ENCODE measurements at places on chromosomes 16 and 17. TPM values are rescaled to one million over a fixed set of nuclear protein-coding genes. Genes with fewer than 3 reads are reported as not detected.

Gene NAGS
- total RNA-seq: 0.82 TPM

Gene MYOCD
- total RNA-seq: 0.71 TPM

Gene FASN
- 142 TPM for total RNA-seq

Gene CCR7
- total RNA-seq: 0.84 TPM

Gene PRSS22
- total RNA-seq: 0.84 TPM

Gene KREMEN2
- 2.5 TPM for total RNA-seq

Gene CCDC144A
- 1.2 TPM for total RNA-seq

Gene PRSS8
- total RNA-seq: 1.4 TPM

Gene TMEM92
- total RNA-seq: 16.1 TPM

Gene NEUROD2
- not detected for total RNA-seq

Gene PLD6
- total RNA-seq: 6.2 TPM

Gene NECAB2
- total RNA-seq: 2.2 TPM

Gene CCL4L2
- not detected for total RNA-seq

Gene TP53TG3D
- 1.0 TPM for total RNA-seq

Gene SPATA32
- 0.17 TPM for total RNA-seq

Gene TPSAB1
- not detected for total RNA-seq

Gene SEPTIN1
- 2.0 TPM for total RNA-seq

Gene RNF43
- 0.18 TPM for total RNA-seq
